HCT116 (cell line): ENCODE measurements at places on chromosomes 2 and 18.

GRCh38 chr2:235467588-235467987, 26.3 kb upstream of the AGAP1 start:
- H3K27me3 ChIP-seq, result no peaks in the 10 kb centered on the region
- no peak overlapping the region for H3K27ac ChIP-seq
- no peak for DNase-seq

GRCh38 chr2:236157366-236157765, 10.8 kb downstream of the GBX2 start:
- H3K27me3 ChIP-seq, result no peaks in the 10 kb centered on the region
- no peak for DNase-seq
- no peak overlapping the region for H3K27ac ChIP-seq
- H3K4me3 ChIP-seq, result no peak overlapping the region
- no peaks in the 10 kb centered on the region for H3K36me3 ChIP-seq

- H3K4me3 ChIP-seq, result no peak overlapping the region
- no peak for DNase-seq
- no peaks in the 10 kb centered on the region for H3K4me1 ChIP-seq
- H3K36me3 ChIP-seq, result no peaks in the 10 kb centered on the region
- H3K27ac ChIP-seq, result no peak overlapping the region
- H3K27me3 ChIP-seq, result peaks cover 23% of the 10 kb centered on the region
Measured at GRCh38 chr2:48717846-48718245, 37.7 kb downstream of the LHCGR start.

GRCh38 chr2:127146071-127146725, 39.2 kb upstream of the BIN1 start:
- no peaks in the 10 kb centered on the region for H3K4me1 ChIP-seq
- DNase-seq, result no peak
